ENCODE measurements at places on chromosomes 5 and 9.

DNA sequence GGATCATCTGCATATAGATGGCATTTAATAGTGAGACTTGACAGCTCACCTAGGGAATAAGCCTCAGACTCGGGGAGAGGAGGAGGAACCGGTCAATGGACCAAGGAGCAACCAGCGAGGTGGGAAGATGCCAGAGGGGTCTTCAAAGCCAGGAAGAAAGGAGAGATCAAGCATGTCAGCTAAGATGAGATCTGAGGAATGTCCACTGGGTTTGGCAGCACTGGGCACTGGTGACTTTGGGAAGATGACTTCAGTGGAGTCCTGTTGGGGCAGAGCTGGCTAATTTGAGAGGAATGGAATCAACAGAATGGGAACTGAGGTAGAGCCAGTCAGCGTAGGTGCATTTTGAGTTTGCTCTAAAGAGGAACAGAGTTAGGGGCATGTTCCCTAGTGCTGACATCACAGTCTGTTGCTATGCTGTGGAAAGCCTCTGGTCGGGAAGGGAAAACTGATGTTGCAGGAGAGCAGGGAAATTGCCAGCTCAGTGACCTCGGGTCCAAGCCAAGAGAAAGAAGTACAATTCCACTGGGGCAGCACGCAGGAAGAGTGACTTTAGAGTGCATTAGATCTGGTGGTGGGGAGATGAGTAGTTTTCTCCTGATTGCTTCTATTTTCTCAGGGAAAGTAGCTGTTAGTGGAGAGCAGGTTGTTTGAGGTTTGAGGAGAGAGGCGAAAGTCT, 56.9 kb downstream of the ZNF618 start:
- no peak for DNase-seq

DNA sequence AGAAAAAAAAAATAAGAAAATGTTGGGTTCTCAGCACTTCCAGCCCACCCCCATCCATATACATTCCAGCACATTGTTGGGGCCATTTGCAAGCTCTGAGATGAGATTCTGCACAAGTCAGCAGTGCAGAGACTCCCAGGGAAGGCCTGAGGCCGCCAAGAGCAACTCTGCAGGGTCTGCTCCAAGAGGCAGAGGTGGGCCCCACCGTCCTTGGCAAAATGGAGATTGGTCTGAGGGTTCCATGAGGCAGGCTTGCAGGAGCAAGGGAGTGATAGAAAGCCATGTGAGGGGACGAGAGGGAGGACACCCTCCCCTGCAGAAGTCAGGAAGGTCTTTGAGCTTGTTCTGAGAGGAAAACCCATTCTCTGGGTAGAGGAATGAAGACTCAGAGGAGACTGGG, 51.9 kb upstream of the SAP30L start:
- DNase-seq = no peak

- no peak for DNase-seq
Measured at GRCh38 chr9:3497857-3498256, 27.9 kb downstream of the RFX3 start.

DNA sequence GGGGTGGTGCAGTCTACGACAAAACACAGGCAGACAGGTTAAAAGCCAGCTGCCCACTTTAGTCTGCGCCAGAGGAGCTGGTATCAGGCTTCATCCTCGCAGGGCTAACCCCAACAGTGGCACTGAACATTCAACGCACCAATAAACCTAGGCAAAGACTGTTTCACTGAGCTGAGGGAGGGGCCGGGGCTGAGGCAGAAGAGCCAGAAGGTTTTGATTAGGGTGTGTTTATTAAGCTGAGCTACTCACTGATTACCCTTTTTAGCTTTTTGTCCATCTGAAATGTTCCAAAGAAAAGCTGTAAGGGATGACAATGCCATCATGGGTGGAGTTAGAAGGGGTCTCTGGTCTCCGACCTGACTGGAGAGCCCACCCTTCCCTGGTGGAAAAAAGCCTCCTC, 1.4 kb downstream of the ZMYND19 start:
- DNase-seq = no peak

All from AML-193 (cell line).